ENCODE measurements at places on chromosomes 5 and 9.

DNA sequence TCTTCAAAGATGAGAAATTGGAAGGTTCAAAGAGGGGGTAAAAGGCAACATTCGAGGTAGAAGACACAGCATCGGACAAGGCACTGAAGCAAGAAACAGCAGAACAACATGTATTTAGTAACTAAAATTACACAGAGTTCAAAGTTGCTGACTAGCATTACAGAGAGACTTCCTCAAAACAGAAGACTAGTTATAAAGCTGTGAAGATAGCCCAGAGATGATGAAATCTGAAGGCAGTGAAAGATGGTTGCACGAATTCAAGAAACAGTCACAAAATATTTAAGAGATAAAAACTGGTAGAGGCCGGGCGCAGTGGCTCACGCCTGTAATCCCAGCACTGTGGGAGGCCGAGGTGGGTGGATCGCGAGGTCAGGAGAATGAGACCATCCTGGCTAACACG, 16.3 kb downstream of the MAPKAP1 start:
- H3K4me3 ChIP-seq = no peak overlapping the region
- no peaks in the 10 kb centered on the region for H3K27me3 ChIP-seq
- no peak overlapping the region for H3K27ac ChIP-seq
- no peak for DNase-seq
- peaks cover 52% of the 10 kb centered on the region for H3K4me1 ChIP-seq

DNA sequence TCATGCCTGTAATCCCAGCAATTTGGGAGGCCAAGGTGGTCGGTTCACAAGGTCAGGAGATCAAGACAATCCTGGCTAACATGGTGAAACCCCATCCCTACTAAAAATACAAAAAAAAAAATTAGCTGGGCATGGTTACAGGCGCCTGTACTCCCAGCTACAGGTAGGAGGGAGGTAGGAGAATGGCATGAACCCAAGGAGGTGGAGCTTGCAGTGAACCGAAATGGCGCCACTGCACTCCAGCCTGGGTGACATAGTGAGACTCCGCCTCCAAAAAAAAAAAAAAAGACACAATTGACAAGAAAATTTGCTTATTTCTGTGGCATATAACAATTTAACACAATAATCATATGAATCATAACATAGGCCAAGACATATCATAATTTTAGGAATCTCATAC, 35.3 kb upstream of the ZNF131 start:
- DNase-seq = no peak
- no peak overlapping the region for H3K4me3 ChIP-seq
- H3K27me3 ChIP-seq = no peaks in the 10 kb centered on the region
- H3K27ac ChIP-seq = no peak overlapping the region

DNA sequence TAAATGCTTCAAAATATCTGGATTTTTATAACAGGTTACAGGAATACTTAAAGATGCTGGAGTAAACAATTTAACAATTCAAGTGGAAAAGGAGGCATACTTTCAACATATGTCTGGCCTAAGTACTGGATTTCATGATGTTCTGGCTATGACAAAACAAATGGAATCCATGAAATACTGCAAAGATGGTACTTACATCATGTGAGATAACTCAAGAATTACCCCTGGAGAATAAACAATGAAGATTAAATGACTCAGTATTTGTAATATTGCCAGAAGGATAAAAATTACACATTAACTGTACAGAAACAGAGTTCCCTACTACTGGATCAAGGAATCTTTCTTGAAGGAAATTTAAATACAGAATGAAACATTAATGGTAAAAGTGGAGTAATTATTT, 35.6 kb downstream of the SLC30A5 start:
- no peak overlapping the region for H3K27ac ChIP-seq
- H3K4me1 ChIP-seq = no peaks in the 10 kb centered on the region
- no peak for DNase-seq
- peaks cover 21% of the 10 kb centered on the region for H3K36me3 ChIP-seq
- H3K27me3 ChIP-seq = peaks cover 3% of the 10 kb centered on the region

- H3K36me3 ChIP-seq = no peaks in the 10 kb centered on the region
- no peak overlapping the region for H3K4me3 ChIP-seq
- no peaks in the 10 kb centered on the region for H3K4me1 ChIP-seq
- DNase-seq = no peak
- no peak overlapping the region for H3K27ac ChIP-seq
Observed at GRCh38 chr5:134257176-134257575, 31.3 kb upstream of the PPP2CA start.

GRCh38 chr5:154110716-154111115, 71.9 kb downstream of the MFAP3 start:
- no peaks in the 10 kb centered on the region for H3K27me3 ChIP-seq
- no peaks in the 10 kb centered on the region for H3K4me1 ChIP-seq
- no peak overlapping the region for H3K27ac ChIP-seq
- DNase-seq = no peak
- no peaks in the 10 kb centered on the region for H3K36me3 ChIP-seq

DNA sequence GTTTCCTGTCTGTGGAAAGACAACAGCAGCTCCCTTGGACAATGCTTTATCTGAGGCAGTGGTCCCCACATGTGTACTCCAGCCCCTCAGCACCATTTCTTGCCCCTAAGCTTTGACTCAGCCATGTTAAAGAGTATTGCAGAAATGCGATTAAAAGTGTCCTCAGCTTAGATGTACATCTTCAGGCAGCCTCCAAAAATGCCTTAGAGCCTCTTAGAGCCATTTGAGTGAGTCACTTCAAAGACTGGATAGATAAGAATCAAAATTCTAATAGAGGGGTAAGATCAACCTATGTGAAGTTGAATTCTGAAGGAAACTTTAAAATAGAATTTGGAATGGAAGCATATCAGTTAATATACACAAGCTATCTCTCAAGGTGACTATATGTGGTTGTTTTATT, 296.3 kb downstream of the ADAMTS6 start:
- DNase-seq = no peak
- no peaks in the 10 kb centered on the region for H3K36me3 ChIP-seq
- H3K27me3 ChIP-seq = no peaks in the 10 kb centered on the region
- H3K27ac ChIP-seq = no peak overlapping the region
- H3K4me3 ChIP-seq = no peak overlapping the region
- H3K4me1 ChIP-seq = no peaks in the 10 kb centered on the region

GRCh38 chr9:128818839-128819715, 777 bp downstream of the ENDOG start:
- peaks cover 2% of the 10 kb centered on the region for H3K27me3 ChIP-seq
- H3K27ac ChIP-seq = peak overlapping the region; percentile 87
- peaks cover 14% of the 10 kb centered on the region for H3K4me1 ChIP-seq

DNA sequence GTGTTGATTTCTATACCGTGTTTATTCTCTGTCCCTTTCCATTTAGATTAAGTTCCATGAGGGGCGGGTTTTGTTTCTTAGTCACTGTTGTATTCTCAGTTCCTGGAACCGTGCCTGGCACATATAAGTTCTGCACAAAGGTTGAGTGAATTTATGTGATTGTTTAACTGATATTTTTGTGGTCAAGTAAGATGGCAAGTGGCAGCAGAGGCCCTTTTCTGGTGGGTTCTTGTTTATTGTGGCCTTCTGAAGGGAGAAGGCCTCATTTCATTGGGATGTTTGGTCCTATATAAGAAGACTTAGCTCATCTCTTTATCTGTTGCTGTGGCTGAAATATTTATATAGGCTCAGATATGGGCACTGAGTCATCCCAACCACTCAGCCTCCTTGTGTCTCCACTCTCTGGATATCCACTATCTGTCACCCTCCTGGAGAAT, 262.5 kb downstream of the PSAT1 start:
- no peak for DNase-seq
- no peak overlapping the region for H3K27ac ChIP-seq
- H3K4me3 ChIP-seq = no peak overlapping the region
- no peaks in the 10 kb centered on the region for H3K36me3 ChIP-seq

- no peaks in the 10 kb centered on the region for H3K36me3 ChIP-seq
- no peaks in the 10 kb centered on the region for H3K4me1 ChIP-seq
- DNase-seq = no peak
- no peak overlapping the region for H3K4me3 ChIP-seq
- H3K27me3 ChIP-seq = peaks cover 2% of the 10 kb centered on the region
Observed at GRCh38 chr5:82445726-82446335, 167.7 kb upstream of the RPS23 start.

- peaks cover 12% of the 10 kb centered on the region for H3K27me3 ChIP-seq
- no peaks in the 10 kb centered on the region for H3K36me3 ChIP-seq
- no peak for DNase-seq
- H3K27ac ChIP-seq = peak overlapping the region; percentile 59
- H3K4me3 ChIP-seq = peak overlapping the region; percentile 40
- H3K4me1 ChIP-seq = peaks cover 79% of the 10 kb centered on the region
Observed at GRCh38 chr9:131660466-131661405, 79.1 kb downstream of the RAPGEF1 start.

DNA sequence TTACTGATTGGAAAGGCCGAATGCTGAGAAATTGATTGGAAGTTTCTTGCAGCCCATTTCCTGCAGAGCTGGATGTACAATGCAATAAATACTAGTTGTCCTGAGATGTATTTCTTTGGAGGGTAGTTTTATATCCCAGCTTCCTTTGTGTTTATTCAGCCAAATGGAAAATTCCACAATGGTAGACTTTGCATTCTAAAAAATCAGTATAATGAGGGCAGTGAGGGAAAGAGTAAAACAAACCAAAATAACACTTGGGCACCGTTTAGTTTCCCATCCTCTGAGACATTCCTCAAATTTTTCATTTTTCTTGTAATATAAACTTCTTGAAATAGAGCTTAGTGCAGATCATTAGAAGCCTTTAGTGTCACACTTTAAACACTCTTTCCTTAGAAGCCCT, 379.4 kb downstream of the EBF1 start:
- no peak for DNase-seq
- H3K4me3 ChIP-seq = no peak overlapping the region

DNA sequence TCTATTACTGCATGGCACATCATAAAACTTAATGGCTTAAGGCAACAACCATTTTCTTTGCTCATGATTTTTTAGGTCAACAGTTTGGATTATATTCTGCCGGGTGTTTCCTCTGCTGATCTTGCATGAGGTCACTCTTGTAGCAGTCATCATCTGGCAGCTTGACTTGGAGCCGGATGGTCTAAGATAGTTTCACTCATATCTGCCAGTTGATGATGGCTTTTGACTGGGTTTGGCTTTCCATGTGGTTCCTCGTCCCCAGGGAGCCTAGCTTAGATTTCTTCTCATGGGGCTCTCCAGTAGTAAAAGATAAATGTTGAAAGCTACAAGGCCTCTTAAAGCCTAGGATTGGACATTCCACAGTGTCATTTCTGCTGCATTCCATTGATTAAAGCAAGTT, 27.4 kb downstream of the LNPEP start:
- DNase-seq = peak; percentile 23
- peak overlapping the region; percentile 91 for H3K27ac ChIP-seq
- H3K36me3 ChIP-seq = no peaks in the 10 kb centered on the region

DNA sequence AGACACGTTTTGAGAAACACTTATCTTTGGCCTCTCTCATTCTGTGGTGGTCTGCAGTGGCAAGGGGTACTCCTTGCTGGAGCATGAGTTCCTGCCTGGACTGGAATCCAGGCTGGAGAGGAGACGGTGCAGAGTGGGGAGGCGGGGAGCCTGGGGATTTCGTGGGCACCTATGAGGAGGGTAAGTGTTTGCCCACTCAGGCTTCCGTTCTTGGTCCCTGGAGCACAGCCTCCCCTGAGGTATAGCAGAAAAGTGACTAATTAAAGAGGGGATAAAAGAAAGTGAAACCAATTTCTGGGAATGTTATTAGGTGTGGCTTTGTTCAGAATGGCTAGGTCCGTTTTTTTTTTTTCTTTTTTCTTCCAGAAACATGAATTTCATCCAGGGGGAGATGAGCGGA, 90.8 kb downstream of the ARHGAP26 start:
- peaks cover 98% of the 10 kb centered on the region for H3K4me1 ChIP-seq
- peaks cover 2% of the 10 kb centered on the region for H3K27me3 ChIP-seq
- H3K36me3 ChIP-seq = no peaks in the 10 kb centered on the region
- H3K4me3 ChIP-seq = no peak overlapping the region
- H3K27ac ChIP-seq = peak overlapping the region; percentile 53
- no peak for DNase-seq

DNA sequence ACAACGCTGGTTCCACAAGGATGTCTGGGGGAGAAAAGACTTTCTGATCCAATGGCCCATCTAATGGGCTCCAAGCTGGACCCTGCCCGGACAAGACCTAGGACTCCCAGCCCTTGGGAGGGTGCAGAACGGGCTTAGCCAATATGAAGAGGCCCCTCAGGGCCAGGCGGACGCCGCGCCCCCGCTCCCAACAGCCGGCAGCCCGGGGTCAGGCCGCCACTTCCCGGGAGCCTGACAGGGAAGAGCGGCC, 493 bp downstream of the P4HA2 start:
- DNase-seq = no peak
- H3K4me1 ChIP-seq = peaks cover 14% of the 10 kb centered on the region
- no peaks in the 10 kb centered on the region for H3K36me3 ChIP-seq
- no peak overlapping the region for H3K27ac ChIP-seq
- H3K4me3 ChIP-seq = peak overlapping the region; percentile 33

- H3K27me3 ChIP-seq = peaks cover 11% of the 10 kb centered on the region
- peak overlapping the region; percentile 93 for H3K27ac ChIP-seq
- no peak for DNase-seq
- H3K36me3 ChIP-seq = no peaks in the 10 kb centered on the region
- peaks cover 28% of the 10 kb centered on the region for H3K4me1 ChIP-seq
Observed at GRCh38 chr9:77176686-77177142, 620 bp upstream of the VPS13A start.

GRCh38 chr9:86407022-86407421, 52.8 kb upstream of the TUT7 start:
- peaks cover 2% of the 10 kb centered on the region for H3K27me3 ChIP-seq
- no peaks in the 10 kb centered on the region for H3K36me3 ChIP-seq

DNA sequence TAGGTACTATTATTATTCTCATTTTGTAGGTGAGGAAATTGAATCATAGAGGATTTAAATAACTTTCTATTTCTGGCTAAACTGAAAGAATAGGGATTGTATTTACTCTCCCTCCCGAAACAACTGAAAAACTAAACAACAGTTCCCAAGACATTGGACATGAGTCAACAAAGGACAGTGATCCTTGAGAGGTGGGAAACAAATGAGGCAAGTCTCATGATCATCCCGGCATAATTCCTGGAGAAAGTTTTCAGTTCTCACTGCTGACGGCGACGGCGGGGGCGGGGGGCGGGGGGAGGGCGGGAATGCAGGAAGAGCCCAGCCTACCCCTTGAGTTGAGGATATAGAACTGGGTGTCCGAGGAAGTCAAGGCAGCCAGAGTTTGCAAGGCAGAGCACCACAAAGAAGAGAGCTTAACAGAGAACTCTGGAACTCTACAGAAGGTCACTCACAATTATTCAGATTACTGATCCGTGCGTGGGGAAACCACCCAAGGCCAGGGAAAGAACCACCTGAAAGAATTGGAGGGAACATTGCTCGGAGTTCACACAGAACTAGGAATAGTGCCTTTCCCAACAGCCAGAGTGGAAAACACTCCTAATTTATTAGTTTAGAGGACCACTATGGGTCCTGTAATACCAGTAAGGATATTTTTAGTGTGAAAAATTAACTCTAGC, 27.4 kb upstream of the WHRN start:
- no peak overlapping the region for H3K27ac ChIP-seq
- DNase-seq = no peak
- no peaks in the 10 kb centered on the region for H3K36me3 ChIP-seq
- H3K27me3 ChIP-seq = peaks cover 6% of the 10 kb centered on the region
- H3K4me3 ChIP-seq = no peak overlapping the region
- H3K4me1 ChIP-seq = no peaks in the 10 kb centered on the region
